ENCODE measurements at places on chromosomes 12 and 14. TPM values are rescaled to one million over a fixed set of nuclear protein-coding genes. Genes with fewer than 3 reads are reported as not detected.

MEG3 gene
- total RNA-seq, result 164 TPM

SERPINA3 gene
- 0.15 TPM for total RNA-seq

AMDHD1 gene
- total RNA-seq, result 0.33 TPM

SERPINA9 gene
- not detected for total RNA-seq

EML1 gene
- total RNA-seq, result 72.9 TPM

UBC gene
- total RNA-seq, result 2,074 TPM

ATF7 gene
- 10.1 TPM for total RNA-seq

BLTP3B gene
- 45.5 TPM for total RNA-seq

CATSPERB gene
- total RNA-seq, result not detected

OR9K2 gene
- total RNA-seq, result not detected

GPR132 gene
- 0.33 TPM for total RNA-seq

CCDC197 gene
- total RNA-seq, result not detected

GMPR2 gene
- 119 TPM for total RNA-seq

KLRC1 gene
- total RNA-seq, result 0.15 TPM

FIGNL2 gene
- 0.29 TPM for total RNA-seq

FERMT2 gene
- total RNA-seq, result 94.3 TPM

TPH2 gene
- not detected for total RNA-seq

TAS2R8 gene
- total RNA-seq, result not detected

LMNTD1 gene
- total RNA-seq, result 0.44 TPM

CD69 gene
- not detected for total RNA-seq

TMEM229B gene
- total RNA-seq, result 2.0 TPM

RPL10L gene
- total RNA-seq, result not detected

RPS6KA5 gene
- 3.2 TPM for total RNA-seq

LBHD2 gene
- not detected for total RNA-seq

ACRBP gene
- total RNA-seq, result 0.29 TPM

KRT72 gene
- not detected for total RNA-seq

Measured in smooth muscle cell of trachea (primary cell).